ENCODE measurements at places on chromosomes 4 and X.

- no peak for DNase-seq
Observed at GRCh38 chrX:68835468-68835867, 6.6 kb downstream of the EFNB1 start.

DNA sequence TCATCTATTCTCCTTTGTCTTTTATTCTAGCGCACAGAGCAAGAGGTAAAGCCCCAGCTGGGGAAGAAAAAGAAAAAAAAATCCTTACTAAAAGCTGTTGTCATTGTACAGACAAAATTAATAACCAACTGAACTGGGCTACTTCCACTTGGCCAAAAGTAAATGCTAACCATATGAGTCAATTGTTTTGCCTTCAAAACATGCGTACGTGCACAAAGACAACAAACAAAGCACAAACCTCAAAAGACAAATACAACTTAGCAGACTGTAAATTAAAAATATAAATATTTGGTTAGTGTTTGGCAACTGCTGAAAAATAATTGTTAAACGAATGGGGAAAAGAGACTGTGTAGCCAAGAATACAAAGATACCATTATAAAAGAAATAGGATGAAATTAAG lies 5.9 kb downstream of the EDA2R start:
- no peak for DNase-seq

DNA sequence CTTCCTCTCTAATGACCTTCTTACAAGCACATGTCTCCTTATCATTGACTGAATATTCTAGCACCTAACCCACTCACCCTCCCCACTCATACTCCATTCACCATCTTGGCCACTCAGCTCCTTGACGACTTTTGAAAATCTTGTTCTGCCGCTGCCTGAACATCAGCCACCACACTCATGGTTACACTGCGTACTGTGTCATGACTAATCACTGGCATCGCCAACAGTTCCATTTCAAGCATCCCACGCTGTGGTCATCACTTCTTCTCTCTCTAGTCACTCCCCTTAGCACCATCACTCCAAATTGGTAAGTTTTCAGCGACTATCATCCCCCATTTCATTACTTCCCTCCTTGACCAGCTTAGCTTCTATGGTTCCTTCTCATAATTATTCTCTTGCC lies 352.8 kb downstream of the MAPK10 start:
- DNase-seq: no peak

DNA sequence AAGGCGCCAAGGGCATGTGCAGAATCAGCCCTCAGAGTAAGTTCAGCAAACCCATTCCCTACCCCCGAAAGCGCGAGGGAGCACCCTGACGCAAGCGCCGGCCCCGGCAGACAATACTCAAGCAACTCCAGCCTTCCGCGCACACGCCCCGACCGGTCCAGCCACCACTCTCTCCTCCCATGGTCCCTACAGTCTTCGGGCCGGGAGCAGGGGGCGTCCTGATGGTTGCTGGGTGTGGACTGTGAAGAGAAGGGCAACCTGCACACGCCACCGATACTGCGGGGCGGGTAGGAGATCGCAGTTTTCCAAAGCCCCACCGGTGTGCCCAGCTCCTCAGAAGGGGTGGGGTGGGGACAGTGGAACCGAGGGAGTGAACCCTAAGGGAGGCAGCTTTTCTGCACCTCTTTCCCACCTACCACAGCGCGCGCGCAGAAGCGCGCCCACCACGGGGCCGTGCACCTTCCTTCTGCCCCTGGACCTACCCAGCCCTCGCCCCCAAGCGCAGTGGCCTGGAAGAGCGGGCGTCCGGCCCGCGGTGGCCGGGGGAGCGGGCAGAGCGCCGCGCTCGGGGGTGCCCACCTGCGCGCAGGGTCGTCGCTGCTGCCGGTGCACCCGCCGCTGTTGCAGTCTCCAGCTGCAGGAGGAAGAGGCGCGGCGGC lies 650.2 kb upstream of the DIPK2B start:
- peak; percentile 20 for DNase-seq

- no peak for DNase-seq
Observed at GRCh38 chr4:82354788-82355187, 19.0 kb downstream of the HNRNPD start.

DNA sequence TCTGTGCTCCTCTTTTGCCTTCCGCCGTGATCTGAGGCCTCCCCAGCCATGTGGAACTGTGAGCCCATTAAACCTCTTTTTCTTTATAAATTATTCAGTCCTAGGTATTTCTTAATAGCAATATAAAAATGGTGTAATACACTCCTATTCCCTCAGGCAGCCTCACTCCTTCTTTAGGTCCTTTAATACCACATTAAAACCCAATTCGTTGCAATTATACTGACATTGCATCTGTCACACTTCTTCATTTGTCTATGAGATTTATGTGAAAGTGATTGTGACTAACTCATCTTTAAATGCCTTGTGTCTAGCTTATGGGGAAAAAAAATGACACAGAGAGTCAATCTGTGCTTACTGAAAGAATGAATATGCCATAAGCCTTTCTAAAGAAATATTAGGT lies 1035.2 kb upstream of the SLIT2 start:
- DNase-seq: no peak

- no peak for DNase-seq
Observed at GRCh38 chr4:17027495-17027894, 129.1 kb upstream of the LDB2 start.

DNA sequence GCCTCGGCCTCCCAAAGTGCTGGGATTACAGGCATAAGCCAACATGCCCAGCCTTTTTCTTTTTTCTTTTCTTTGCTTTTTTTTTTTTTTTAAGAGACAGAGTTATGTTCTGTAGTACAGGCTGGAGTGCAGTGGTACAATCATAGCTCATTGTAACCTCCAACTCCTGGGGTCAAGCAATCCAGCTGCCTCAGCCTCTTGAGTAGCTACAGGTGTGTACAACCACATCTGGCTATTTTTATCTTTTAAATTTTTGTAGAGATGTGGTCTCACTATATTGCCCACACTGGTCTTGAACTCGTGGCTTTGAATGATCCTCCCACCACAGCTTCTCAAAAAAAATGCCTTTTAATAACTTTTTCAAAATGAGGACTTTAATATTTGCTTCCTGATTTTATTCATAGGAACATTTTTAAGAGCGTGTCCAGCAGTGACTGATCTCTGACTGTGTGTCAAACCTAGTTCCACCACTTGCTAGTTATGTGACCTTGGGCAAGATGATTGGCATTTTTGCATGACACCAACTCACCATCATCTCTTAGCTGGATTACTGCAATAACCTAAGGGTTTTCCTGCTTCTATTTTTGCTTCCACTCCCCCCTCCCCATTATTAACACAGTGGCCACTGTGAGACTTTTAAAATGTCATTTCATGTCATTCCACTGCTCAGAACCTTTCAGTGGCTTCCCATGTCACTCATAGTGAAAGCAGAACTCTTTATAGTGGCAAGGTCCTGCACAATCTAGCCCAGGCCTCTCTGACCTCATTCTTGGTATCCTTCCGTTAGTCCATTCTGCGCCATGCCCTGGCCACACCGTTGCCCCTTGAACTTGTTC lies 4.5 kb upstream of the TNIP3 start:
- DNase-seq: no peak

- DNase-seq: no peak
Observed at GRCh38 chr4:147942729-147943128, 210.8 kb downstream of the ARHGAP10 start.

- no peak for DNase-seq
Observed at GRCh38 chr4:24315056-24315455, 269.3 kb downstream of the DHX15 start.

- no peak for DNase-seq
Observed at GRCh38 chr4:924107-925096, 7.7 kb downstream of the GAK start.

GRCh38 chr4:186761393-186761792 lies 37.7 kb upstream of the FAT1 start:
- no peak for DNase-seq

DNA sequence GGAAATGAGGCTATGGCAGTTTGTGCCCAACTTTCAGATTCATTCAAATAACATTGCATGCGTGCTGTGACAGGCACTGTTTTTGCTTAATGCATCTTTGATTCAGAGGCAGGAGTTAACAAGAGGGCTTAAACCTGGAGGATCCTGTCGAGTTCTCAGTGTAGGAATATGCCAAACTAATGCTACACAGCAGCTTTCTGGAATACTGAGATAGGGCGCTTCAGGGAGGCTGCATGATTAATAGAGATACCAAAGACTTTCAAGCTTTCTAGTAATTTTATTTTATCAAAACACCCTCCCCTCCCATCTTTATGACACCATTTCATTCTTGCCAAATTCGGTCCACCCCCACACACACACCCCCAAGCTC lies 636 bp upstream of the TIMM8A start:
- DNase-seq: no peak

GRCh38 chr4:8819473-8820177 lies 52.0 kb downstream of the HMX1 start:
- no peak for DNase-seq

DNA sequence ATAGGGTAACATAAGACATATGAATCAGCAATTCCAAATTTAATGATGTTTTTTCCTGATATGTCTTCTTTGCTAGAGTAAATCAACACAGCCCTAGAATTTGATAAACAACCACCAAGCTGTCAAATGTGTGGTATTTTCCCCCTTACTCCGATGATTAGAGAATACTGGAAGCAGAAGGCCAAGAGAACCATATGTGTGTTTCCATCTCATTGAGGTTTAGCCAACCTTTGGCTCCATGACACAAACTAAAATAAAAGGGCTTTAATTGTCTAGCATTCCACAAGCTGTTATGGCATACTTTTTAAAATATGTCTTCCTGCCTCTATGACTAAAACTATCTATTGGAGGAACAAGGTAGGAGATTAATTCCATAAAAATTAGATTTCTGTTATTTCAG lies 1222.4 kb upstream of the AGA start:
- no peak for DNase-seq

DNA sequence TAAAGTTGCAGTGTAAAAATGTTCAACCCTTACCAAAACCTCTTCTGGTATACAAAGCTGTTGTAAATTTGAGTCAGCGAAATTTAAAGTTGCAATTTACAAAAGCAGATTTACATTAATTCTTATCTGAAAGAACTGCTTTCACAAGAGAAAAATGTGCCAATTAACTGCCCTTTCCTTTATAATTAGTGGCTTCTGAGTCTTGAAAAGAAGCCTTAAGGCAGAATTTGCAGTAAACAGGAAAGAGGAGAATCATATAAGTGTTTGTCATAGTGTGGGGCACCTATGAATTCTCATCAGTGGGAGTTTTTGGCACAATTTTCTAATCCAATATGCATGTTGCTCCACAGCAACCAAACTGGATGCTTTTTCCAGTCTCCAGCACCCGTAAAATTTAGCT lies 125.3 kb upstream of the GABRG1 start:
- no peak for DNase-seq

GRCh38 chr4:140612357-140612756 lies 43.6 kb upstream of the UCP1 start:
- no peak for DNase-seq

DNA sequence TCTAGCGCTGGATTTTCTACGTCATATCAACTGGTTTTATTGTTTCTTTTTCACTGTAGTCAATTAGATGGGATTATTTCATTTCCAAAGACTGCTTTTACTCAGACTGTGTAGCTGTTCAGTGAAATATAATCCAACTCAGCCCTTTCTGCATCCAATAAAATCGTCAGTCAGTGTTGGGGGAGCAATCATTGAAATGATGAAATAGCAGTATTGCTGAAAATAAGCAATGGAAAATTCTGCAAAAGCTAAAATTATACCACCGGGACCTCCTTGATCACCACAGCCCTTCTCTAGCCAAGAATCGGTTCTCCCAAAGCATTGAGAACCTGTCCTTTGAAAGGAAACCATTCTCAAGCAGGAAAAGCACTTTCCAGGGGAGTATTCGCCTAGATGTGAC lies 243.1 kb upstream of the TENM3 start:
- DNase-seq: no peak

DNA sequence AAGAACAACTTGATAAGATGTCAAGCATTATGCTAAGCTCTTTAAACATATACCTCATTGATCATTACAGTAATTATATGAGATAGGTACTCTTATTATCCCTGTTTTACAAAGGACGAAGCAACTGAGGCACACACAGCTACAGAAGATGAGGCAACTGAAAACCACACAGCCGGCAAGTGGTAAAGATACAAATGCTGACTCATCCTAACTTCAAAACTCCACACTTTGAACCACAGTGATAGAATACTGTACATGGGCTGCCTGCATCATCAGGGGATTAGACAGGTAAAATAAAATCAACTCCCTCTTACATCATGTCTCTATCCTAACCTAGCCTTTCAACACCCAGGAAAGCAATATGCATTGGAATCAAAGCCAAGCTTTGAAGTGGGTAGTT lies 47.8 kb downstream of the LHFPL1 start:
- DNase-seq: no peak

DNA sequence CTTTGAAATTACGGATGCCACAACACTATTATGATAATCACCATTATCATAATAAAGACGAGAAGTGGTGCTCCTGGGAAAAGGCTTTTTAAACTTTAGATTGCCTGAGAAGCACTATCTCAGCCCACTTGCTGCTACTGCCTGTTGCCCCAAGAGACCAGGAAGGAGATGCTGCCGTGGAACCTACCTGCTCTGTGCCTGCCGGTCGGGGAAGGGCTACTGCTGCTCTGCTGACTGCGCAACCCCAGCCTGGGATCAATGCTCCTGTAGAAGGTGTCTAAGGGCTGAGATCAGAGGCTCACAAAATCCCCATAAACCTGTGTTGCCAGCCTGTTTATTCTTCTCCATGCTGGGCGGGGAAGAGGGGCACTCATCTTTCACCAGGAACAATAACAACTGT lies 145.3 kb upstream of the VCX3B start:
- DNase-seq: no peak

- no peak for DNase-seq
Observed at GRCh38 chr4:156290811-156291210, 337.1 kb upstream of the CTSO start.

GRCh38 chr4:168449719-168450452 lies 30.4 kb downstream of the DDX60L start:
- no peak for DNase-seq

DNA sequence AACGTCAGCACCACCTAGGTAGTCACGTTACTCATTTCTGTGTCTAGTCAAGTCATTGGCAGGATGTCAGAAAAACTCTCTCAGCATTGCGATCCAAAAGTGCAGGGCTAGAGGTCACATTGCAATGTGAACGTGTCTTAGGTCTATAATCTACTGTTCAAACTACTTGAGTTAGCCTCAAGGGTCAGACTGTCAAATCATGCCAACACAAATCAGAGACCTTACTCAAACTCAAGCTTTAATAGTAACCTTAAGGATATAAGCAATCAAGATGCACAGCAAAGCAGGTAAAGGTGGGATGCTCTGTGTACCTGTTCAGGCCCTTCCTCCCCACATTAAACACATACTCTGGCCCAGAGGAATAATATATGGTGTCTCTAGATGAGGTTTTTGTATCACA lies 114.4 kb upstream of the NOCT start:
- DNase-seq: no peak

DNA sequence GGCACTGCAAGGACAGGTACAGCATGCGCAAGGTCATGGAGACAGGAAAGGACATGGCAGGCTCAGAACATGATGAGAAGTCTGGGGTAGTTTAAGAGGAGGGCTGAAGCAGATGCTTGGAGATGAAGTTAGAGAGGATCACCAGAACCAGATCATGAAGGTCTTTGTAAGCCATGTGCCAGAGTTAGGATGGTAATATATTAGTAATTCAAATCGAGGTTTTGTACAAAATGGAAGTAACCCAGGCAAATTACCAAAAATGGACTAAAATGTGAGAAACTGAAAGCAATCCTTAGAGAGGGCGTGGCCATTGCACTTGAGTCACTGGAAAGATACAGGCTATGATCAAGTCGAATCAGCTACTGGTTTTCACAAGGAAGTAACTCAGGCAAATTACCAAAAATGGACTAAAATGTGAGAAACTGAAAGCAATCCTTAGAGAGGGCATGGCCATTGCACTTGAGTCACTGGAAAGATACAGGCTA lies 13.5 kb downstream of the RXFP1 start:
- no peak for DNase-seq

GRCh38 chr4:20474119-20474518 lies 222.4 kb downstream of the SLIT2 start:
- no peak for DNase-seq

Data from activated T-cell treated with anti-CD3 and anti-CD28 coated beads, Interleukin-2, amount 50 U/mL, for 4 hours (primary cell).